ENCODE measurements at places on chromosomes 7 and 10.
A peak's percentile ranks its signal among the peaks of the same experiment; 100 is the strongest.

DNA sequence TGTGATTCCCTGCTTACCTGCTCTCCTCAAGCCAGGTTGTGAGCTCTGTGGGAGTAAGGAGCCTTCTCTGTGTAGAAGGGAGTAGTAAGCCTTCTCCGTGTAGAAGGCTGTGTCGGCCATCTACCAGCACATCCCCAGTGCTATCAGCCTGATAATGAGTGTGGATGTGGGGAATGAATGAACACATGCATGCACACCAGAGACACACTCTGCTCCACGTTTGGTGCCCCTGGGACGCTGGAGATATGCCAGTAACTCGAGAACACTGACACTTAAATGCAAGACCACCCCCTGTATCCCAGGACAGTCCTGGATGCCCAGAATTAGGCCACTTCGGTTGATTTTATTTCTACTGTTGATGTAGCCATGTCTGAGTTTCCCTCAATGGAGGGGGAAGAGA, 21.1 kb upstream of the GPR26 start:
- DNase-seq, result no peak

GRCh38 chr10:11825796-11826414, 2.7 kb downstream of the PROSER2 start:
- no peak for DNase-seq

DNA sequence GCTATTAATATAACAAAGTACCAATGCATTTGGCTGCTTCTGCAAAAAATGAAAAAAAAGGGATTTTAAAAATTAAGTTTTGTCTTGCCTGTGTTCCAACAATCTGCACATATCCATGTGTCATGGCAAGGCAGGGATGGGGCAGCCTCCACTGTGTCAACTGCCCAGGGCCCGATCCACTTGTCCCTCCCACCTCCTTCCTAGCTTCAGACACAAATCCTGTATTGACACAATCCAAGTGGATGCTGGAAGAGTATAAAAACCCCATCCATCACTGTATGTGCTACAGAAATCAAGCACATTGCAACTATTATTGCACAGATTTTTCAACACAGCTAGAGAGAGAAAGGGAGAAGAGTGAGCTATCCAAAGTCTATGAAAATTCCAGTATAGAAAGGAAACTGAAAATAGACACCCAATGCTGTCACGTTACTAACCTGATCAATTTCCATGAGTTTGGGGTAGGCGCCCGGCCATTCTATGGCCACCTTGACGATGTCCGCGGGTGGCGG, 106.4 kb downstream of the ELMO1 start:
- no peak for DNase-seq

DNA sequence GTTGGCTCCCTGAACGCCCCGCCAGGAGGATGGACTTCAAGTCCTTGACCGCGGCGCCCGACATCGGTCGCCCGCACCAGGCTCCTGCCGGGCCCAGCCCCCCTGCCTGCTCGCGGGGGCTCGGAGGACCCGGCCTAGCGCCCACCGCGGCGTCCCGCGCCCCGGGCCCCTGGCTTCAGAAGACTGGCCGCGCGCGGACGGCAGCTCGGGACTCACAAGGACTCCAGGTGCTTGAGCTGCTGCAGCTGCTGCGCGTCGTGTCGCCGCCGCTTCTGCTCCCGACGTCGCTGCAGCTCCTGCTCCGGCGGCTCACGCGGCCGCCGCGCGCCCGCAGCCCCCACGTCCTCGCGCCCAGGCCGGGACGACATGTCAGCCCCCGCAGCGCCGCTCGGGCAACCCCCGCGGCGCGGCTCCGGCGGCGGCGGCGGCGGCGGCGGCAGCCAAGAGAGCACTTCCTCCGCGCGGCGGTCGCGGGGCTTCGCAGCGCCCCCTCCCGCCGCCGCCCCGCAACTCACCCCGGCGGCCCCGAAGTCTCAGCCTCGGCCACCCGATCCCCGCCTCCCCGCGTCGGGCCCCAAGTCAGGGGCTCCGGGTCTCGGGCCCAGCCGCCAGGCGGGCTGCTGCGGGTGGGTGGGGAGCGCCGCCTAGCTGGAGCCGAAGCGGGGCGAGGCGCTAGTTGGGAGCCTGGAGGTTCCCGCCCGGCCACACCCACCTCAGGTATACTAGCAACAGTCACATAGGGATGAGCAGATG, at the start of gene RP9:
Gene RP9 (minus strand): TSS at position 400 of the 753 bp plus-strand sequence. CDS start 32 bp downstream, at position 368.
- DNase-seq, result peak; percentile 69

GRCh38 chr10:87864496-87865059, 1.2 kb downstream of the PTEN start:
- no peak for DNase-seq

DNA sequence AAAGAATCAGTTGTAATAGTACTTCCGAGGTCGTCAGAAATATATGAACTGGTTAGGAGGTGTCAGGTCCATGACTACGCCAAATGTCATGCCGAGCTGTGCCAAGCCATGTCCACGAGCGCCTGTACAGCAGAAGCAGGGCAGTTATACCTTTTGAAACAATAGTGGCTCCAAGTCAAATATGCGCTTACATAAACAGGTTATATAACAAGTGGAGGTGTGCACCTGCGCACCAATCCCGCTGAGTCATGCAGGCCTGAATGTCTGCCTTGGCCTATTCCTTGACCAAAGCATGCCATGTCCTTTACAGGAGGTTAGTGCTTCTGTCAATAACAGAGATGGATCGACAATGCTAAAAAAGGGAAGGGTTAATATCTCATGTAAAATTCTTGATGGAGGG, 21.3 kb upstream of the TRUB1 start:
- no peak for DNase-seq

- no peak for DNase-seq
Measured at GRCh38 chr10:110636932-110637557, 7.1 kb upstream of the RBM20 start.

GRCh38 chr7:2924866-2925840, 81.0 kb upstream of the GNA12 start:
- no peak for DNase-seq

DNA sequence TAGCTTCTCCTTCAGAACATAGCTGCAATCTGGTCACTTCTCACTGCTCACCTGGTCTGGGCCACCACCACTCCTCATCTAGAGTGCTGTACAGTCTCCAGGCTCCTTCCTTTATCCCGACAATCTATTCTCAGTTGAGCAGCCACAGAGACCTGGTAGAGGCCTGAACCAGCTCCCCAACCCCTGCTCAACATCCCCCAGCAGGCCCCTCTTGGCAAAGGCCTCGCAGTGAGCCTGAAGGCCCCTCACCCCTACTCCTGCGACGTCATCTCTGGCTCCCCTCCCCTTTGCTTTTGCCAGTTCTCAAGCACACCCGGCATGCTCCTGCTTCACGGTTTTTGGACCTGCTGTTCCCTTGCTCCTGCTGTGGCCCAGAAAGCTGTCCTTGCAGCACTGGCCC, 113.9 kb downstream of the ARHGAP22 start:
- DNase-seq, result no peak

- DNase-seq, result no peak
Measured at GRCh38 chr10:26507441-26507840, 69.3 kb downstream of the APBB1IP start.

All from SJSA1 (cell line).